Stimulated activated CD8-positive, alpha-beta memory T cell treated with anti-CD3 and anti-CD28 coated beads, Interleukin-2, amount 100 ng/mL, for 48 hours (primary cell): ENCODE measurements at places on chromosomes 6 and 20.

DNA sequence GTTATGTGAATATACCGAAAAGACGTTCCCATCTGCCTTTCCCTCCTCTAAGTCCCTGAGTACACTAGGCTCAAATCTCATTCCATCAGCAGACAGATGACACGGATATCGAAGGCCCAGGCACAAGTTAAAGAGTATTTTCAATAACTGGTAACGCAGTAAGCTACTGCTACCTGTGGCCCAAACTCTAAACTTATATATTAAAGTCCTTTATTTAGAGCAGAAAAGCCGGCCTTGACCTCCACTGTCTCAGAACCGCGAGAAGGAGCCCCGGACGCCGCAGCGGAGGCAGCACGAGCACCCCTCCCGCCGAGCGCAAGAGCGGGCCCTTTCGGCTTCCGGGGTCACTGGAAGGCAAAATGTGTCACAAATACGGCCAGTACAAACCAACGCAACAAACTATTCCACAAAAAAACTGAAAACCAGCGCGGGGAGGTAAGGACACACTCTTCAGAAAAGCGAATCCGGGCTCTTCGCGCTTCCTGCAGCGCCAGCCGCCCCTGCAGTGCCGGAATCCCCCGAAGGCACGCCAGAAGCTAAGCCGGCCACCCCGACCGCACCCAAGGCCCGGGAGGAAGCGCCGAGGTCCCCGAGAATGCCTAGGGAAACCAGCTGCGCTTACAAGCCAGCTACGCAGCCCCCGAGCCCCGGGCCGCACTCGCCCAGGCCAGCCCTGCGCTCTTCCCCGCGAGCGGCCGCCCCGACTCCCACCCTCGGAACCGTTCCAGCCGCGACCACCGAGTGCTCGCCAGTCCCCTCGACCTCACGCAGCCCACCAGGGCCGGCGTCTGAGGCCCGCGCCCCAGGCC is 681 bp downstream of the DIDO1 start:
- DNase-seq, result no peak

DNA sequence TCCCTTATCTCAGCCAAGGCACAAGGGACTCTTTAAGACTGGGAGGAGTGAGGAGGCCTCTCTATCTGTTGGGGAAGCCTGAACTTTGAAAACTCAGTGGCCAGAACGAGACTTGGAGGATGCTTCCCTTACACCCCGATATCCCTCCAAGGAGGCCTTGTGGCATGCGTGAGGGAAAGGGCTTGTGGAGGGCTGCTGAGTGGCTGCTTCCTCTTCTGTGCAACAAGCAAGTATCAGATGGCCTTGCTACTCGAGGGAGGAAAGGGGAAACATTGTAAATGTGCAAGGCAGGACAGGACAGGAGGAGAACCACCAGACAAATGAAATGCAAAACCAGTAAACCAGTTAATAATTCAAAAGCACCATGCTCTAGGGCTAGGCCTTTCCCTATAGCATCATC is 306.5 kb upstream of the MAP3K7 start:
- no peak for DNase-seq

DNA sequence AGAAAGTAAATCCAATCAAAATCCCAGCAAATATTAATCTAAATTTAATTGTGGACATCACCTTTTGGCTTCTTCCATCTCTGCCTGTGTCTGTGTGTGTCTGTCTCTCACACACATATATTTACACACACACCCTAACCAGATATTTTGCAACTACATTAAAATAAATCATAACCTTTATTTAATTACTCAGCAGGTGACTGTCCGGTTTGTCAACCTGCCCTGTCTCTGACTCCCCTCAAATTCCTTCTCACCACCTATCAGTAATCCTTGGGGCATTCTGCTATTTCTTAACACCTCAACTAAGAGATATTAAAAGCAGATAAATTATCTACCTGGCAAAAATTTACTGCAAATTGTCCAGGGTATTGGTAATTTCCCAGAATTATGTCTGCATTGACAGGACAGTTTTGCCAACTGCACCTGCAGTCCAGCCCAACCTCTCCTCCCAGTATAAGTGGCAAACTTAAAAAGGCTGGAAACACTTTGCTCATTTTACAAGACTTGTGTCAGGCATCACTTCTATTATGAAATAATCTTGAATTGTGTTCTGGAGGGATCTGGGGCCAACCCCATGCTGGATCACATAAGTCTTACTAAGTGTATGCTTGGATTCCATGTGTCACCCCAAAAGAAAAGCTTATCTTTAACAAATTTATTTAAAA is 216.1 kb downstream of the GMDS start:
- no peak for DNase-seq

- DNase-seq, result no peak
These were observed 180.3 kb upstream of the ZNF217 start for GRCh38 chr20:53773792-53774401.

DNA sequence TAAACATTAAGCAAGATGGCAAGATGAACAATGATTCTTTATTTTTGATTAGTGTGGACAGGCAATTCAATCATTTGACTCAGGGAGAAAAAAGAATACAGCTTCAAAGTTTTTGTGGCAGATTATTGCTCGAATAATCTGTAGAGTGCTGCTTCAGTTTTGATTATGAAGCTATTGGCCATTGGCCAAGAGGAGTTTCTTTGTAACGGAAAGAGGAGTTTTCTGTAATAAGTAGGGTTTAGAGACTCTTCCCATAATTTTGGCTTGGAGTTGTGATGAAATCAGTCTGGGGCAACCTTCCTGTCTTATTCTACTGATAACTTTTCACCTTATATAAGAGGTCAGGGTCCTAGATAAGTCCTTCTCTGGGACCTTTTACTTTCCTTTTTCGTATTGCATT is 256.7 kb upstream of the RAB32 start:
- DNase-seq, result no peak

DNA sequence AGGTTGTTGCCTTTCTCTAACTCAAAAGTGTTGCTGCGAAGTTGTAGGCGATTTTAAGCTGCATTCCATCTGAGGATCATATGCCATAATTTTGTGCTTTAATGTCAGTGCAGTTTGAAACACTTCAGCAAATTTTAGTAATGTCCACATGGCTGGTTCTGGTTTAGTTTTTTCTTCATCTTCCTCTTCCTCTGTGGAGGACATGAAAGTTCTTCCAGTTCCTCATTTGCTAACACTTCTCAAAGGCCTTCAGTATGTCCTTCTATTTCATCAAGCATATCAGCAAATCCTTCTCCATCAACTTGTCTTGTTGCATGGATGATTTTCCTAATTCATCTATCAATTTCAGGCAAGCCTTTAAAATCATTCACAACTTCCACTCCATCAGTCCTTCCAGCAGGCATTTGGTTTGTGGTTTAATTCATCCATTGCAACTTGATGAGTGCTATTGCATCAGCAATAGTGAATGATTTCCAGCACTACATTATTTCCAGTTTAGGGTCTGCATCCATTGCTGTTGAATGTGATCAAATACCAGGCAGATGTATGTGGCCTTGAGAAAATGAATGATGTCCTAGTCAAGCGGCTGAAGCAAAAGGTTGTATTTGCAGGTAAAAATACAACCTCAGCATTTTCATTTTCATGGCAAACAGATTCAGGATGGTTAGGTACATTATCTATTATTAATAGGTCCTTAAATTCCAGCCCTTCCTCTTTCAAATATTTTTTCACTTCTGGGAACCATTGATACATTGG is 20.2 kb downstream of the SHLD1 start:
- no peak for DNase-seq

DNA sequence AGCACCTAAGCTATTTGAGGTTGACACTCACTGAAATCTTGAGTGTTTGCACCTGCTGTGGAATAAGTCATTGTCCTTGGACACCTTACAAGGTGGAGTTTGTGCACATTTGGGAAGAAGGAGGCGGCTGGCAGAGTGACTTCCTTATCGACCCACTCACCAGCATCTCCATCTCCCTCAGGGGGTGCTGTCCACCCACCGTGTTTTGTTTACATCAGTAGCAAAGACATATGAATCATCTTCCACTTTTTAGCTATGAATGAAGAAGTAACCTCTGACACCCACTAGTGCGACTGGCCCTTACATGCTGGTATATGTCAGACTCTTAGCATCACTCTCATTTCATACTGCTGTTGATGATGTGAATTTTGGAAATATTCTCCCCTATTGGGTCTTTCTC is 119.5 kb upstream of the SGK1 start:
- DNase-seq, result peak; percentile 13

GRCh38 chr20:47677635-47678453 is 107.4 kb downstream of the SULF2 start:
- peak; percentile 59 for DNase-seq

- no peak for DNase-seq
These were observed 30.4 kb downstream of the IBTK start for GRCh38 chr6:82217018-82217586.

- no peak for DNase-seq
These were observed 29.7 kb upstream of the NHSL1 start for GRCh38 chr6:138528956-138529355.

- peak; percentile 54 for DNase-seq
These were observed 214.0 kb downstream of the CLIC5 start for GRCh38 chr6:45801471-45802289.

DNA sequence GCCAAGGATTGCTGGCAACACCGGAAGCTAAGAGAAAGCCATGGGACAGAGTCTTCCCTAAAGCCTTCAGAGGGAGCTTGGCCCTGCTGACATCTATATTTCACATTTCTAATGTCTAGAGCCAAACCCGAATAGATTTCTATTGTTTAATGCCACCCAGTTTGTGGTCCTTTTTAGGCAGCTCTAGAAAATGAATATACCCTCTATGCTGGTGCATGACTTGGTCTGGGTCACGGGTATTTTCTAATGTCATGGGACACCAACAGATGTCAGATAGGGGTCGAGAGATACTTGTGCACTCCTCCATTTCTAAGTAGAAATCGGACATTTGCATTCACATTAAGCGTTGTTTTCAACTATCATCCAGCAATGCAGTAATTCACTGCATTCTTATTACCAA is 37.0 kb upstream of the SOX4 start:
- no peak for DNase-seq

- no peak for DNase-seq
These were observed 509.0 kb upstream of the POU3F2 start for GRCh38 chr6:98325366-98325765.

- no peak for DNase-seq
These were observed 462.9 kb downstream of the ADGRB3 start for GRCh38 chr6:69097948-69098347.

- no peak for DNase-seq
These were observed 203.3 kb downstream of the BCAS1 start for GRCh38 chr20:53866794-53867740.

DNA sequence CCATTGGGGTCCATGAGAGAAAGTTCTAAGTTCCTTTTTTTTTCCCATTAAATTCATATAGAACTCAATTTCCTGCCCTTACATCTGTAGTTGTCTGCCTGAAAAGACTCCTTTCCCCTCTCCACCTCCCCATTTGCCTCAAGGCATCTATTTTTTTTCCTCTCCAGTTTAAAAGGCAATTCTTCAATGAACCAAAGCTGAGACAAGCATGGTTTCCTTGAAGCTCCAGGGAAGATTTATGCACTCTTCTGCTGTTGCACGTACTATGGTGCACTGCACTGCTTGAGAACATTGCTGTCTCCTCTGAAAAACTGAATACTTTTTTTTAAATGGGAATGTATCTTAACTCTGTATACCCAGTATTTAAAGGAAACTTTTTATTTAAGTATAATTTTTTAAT is 465.2 kb downstream of the CD83 start:
- no peak for DNase-seq

GRCh38 chr6:158506601-158507000 is 53.3 kb upstream of the TMEM181 start:
- no peak for DNase-seq

DNA sequence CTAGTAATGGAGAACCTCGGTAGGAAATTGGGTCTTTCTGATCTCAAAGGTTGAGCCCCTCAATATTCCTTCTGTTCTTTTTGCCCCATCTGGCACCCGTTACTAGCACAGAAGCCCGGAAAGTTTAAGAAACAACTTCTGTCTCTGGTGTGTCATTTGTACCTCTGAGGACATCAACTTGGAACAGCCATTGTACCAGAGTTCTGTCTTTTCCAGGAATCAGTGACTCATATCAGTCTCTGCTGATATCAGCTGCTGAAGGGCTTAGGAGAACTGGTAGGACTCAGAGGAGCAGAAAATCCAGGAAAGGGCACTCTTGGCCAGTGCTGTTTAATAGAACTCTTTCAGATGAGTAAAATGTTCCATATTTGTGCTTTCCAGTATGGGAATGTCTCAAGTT is 78.3 kb upstream of the CHD6 start:
- no peak for DNase-seq

GRCh38 chr6:166904101-166904746 is 52.1 kb downstream of the RNASET2 start:
- no peak for DNase-seq

DNA sequence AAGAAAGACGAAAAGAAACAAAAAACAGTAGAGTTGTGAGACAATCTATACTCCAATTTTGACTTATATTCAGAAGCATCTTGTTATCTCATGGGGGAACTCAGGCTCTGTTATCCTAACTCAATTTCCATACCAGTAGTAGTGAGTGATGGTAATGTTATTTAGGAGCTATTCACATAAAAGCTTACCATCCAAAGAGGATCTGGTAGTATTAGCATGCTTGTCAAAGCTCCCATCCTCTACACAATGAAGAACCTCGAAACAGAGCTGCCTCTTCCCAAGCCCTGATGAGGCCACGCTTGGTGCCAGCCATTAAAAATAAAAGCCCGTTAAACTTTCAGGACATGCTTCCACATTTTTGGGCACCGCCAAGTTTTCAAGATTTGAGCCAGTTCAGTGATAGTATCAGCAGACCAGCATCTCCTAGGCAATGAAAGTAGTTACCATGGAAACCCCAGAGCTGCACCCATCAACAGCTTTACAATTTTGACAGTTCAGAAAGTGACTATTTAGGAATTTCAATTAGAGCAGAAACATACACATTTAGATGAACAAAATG is 173.3 kb downstream of the CD83 start:
- no peak for DNase-seq

DNA sequence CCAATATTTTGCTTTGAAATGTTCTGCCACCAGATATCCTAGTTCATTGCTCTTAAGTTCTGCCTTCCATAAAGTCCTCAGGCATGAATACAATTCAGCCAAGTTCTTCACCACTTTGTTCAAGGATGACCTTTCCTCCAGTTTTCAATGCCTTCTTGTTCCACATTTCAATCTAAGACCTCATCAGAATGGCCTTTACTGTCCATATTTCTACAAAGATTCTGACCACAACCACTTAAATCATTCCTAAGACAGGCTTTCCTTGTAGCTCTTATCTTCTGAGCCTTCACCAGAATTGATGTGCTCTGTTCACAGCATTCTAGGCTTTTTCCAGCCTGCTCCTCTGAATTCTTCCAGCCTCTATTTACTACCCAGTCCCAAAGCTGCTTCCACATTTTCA is 319.0 kb downstream of the HACE1 start:
- no peak for DNase-seq

DNA sequence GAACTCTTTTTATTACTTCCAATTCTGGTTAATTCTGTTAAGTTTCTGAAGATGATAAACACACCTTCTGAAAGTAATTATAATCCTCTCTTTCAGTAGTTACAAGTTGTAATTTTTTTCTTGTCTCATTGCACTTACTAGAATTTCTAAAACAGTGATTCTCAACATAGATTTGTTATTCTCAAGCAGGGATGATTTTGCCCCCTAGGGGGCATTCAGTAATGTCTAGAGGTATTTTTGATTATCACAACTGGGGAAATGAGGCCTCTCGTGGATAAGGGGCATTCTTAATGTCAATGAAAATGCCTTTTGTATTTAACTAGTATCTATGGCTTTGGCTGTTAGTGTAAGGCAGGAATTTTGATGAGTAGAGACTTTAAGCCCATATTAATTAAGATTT is 39.4 kb upstream of the MAFB start:
- DNase-seq, result no peak

GRCh38 chr6:151757506-151757955 is 50.0 kb upstream of the ESR1 start:
- no peak for DNase-seq

GRCh38 chr6:33886673-33887144 is 82.9 kb upstream of the MLN start:
- DNase-seq, result no peak
